Renal cortical epithelial cell (primary cell): ENCODE measurements at places on chromosomes 2 and 18.
A peak's percentile ranks its signal among the peaks of the same experiment; 100 is the strongest.

DNA sequence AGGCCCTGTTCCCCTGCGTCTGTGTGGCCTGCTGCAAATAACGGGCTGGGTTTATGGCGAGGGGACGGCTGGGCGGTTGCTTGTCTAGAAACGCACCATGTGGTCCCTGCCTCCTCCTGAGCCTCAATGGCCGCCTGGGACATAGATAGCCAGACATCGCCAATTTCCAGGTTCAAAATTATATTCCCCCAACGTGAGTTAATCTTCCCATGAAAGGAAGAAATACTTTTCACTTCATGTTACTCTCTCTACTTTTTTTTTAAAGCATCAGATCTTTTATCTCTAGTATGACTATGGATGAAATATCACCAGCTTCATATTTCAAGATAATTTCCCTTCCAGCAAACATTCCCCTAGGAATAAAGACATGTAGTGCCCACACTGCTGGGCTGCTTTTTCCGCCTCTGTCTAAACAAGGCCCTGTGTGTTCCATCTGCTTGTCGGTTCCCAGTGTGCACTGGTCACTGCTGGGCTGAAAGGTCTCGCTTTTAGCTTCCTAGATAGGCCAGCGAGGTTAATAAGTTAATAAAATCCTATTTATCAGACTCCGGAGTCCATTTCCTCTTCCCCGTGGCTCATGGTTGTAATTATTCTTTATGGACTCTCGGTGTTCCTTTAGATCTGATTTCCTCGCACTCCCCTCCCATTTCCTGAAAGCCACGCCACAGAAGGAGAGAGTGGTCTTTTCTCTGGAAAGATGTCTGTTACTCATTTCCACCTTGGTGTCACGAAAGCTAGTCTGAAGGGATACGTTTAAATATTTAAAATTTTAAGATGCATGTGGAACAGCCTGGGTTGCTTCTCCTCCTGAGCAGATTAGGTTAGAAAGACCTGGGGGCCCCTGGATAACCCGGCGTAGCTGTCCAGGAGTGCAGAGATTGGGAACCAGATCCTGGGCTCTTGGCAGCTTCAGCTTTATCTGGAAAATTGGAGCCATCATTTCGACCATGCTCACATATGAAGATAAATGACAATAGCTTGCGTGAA lies 196.6 kb upstream of the COPS8 start:
- no peak for DNase-seq

- DNase-seq = no peak
Measured at GRCh38 chr2:130307850-130308249, 34.8 kb upstream of the IMP4 start.

DNA sequence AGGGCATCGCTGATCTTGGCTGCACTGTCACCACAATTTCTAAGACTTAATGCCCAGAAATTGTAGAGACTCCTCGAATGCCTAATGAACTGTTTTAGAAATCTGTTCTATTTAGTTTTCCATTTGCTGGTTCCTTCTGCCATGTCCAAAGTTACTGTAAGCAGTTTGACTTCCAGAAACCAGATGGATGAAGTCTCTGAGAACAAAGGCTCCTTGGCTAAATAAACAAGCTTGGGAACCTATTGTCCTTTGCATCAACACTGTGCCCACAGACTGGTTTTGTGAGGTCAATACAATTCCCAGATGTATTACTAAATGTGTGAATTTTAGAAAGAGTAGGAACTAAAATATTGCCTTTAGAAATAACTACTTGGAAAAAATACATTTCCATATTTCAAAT lies 600.2 kb downstream of the NYAP2 start:
- DNase-seq = peak; percentile 67

DNA sequence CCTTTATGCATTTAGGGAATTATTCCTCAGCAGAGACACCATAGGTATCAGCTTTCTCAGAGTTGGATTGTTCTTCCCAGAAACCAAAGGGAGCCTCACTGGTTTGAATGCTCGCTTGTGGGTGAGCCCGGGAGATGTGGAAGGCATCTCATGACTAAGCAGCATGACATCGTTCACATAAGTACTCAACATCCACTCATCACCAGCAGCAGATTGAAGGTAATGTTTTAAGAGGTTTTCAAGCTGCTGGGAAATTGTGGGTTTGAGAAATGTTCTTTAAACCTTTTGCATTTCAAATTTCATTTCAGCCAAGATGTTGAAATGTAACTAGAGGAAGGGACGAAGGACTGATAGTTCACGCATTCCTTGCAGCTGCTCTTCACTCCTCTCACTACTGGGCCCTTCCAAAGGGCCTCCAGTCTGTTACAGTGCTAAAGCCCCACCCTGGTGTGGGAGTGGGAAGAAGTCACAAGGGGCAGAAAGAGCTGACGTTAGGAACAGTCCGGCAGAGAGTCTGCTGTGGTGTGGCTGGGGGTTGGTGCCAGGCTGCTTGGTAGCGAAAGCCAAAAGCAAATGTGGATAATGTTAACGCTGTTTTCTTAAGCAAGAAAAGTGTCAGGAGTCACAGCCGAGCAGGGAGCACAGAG lies 324.5 kb upstream of the EPHA4 start:
- DNase-seq = peak; percentile 77

DNA sequence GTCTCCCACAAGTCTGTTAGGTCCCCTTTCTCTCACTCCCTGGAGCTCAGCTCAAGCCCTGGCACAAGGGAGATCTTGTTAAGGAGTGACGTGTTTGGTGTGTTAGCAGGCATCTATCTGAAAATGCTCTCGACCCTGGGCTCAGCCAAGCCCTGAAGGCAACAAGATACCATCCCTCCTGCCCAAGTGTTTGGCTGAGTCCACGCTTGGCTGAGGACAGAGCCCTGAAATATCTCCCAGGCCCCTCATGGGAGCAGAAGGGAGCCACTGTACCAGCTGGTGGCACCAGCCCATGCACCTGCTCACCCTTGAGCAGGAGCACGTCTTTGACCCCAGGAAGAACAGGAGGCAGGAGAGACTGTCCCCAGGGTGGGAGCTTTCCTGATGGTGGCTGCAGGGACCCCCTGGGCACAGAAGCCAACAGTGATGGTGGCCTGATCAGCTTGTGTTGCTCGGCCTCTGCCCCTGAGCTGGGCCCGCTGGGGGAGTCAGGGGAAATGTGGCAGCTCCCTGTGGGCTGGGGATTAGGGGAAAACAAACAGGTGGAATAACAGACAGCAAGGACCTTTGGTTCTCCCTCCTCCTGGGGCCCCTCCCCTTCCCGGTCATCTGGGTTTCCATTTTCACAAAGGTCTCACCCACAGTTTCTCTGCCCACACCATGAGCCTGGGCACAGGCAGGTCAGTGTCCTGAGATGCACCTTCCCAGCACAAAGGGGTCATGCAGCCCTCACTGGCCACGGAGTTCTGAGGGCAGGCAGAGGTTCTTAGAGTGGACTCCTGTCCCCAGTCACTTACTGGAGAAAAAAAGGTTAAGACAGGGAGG lies 91.6 kb downstream of the RHOB start:
- no peak for DNase-seq

- DNase-seq = no peak
Measured at GRCh38 chr18:51767293-51767692, 569.8 kb upstream of the MEX3C start.

GRCh38 chr2:113258471-113259147 lies 20.1 kb downstream of the PAX8 start:
- DNase-seq = no peak

- DNase-seq = no peak
Measured at GRCh38 chr2:239767021-239767905, 257.9 kb downstream of the NDUFA10 start.

DNA sequence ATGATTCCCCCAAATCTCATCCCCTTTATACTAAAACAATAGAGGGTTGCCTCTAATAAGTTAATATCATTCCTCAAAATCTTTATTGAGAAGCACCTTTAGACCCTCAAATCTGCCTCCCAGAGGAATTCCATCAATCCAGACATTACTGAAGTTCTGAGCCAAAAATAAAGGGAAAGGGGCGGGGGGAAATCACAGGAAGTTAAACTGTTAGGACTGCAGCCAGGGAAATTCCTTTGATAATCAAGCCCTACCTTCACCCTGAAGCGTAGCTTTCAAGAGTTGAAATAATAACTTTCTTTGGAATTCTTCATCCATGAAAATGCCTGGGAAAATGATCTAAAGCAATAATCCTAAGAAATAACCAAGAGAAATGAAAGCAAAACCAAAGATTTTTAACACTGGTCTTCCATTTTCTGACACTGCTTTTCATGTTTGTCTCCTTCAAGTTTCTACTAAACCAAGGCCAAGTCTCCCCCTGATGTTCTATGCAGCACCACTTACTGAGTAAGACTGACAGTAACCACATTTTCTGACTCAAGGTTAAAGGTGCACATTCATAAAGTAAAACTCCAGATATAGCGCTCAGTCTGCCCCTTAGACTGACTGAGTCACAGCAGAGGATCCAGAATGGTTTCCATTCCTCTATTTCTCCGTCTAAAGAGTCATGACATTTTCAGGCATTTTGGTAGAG lies 78.2 kb downstream of the TCF4 start:
- DNase-seq = peak; percentile 83

DNA sequence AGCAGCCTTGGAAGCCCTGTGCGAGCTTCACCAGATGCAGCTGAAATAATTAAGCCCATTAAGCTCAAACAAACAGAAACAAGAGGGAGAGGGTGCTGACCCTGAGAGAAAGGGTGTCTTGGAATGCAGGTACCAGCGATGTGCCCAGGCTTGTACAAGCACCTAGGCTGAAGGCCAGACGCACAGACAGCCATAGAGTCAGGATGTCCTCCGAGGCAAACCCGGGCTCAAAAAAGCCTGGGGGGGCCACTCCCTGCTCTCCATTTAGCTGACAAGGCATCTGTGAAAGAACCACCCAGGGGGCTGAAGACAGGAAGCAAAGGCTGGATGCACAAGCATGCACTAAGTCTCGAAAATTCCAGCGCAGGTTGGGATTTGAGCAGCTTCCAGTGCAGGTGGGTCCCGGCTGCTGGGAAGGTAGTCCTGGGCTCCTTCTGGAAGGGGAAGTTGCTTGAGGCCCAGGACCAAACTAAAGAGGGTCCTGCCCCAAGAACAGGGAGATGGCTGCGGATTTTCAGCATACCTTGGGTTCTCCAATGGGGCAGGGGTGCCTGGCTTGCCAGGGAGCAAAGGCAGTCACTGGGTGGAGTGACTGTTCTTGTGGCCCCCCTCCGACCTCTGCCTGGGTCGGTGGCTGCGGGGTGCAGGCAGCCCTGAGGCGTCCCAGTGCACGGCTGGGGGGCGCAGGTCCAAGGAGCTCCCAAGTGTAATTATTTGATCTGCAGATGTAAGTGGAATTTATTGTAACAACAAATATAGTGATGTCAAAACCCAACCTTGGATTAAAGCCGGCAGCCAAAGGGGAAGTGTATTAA lies 5.9 kb downstream of the GBX2 start:
- no peak for DNase-seq

GRCh38 chr2:1781291-1782080 lies 37.2 kb upstream of the PXDN start:
- no peak for DNase-seq

DNA sequence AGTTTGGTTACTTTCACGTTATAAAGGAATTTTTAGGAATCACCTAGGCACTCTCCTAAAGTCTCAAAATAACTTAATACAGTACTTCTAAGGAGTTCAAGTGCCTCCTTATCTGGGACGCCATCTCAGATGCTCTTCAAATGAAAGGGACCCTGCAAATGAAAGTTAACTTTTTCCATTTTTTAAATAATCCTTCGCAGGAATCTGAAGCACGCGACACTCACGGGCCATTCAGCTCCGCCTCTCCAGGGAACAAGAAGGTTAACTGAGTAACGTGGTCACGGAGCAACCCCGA lies 537 bp upstream of the ZC3H15 start:
- DNase-seq = no peak

DNA sequence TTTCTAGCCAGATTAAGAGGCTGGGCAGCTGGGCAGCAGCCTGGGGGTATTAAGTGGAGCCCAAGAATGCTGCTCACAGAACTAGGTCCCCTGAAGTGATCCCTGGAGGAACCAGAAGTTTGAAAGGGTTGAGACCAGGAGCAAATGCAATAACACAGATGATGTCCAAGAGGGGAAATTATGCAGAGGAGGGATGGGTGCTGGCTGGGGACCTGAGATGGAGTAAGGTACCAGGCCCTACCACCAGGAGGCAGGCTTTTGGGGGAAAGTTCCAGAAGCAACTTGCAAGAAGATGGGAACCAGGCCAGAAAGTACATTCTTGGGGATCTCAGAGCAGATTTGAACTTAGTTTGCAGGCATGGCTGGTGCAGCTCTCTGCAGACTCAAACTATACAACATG lies 175.1 kb downstream of the NCK2 start:
- DNase-seq = peak; percentile 22

DNA sequence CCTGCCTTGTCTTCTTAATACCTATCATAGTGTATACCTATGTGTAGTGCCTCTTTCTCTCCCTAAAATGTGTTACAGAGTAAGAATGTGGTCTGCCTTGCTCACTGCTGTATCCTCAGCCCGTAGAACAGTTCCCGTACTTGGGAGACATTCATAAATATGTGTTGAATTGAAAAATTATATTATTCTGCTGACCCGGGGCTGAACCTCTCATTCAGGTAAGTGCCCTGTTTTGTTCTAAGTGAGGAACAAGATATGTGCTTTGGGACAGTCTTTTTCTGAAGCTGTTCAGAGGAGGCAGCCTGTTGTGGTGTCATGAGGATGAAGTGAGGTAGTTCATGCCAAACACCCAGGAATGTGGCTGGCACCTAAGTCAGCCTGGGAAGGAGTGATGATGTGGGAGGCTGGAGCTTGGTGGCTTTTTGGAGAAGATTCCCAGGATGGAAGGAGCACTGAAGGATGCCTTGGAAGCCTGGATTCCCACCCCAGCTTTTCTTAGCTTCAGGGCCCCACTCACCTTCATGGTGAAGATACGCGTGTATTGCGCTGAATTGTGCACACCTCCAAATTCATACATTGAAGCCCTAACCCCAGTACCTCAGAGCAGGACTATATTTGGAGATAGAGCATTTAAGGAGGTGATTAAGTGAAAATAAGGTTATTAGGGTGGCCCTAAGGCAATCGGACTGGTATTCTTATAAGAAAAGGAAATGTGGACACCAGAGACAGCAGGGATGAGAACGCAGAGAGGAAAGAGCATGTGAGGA lies 166.3 kb downstream of the DDX1 start:
- DNase-seq = no peak

DNA sequence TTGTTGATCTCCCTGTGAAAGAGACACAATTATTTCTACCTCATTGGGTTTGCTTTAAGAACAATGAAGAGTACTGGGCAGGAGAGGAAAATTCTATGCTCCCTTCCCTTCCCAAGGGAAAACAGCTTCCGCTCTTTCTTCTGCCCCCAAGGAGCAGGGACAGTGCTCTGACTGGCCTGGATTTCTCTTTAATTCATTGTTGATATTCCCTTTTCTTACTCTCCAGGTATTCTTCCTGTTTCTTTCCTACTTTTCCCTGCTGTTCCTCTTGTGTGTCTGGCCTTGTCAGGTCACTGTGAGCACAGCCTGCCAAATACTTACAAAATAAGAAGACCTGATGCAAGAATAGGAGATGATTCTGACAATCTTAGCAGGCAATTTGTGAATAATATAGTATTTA lies 49.6 kb upstream of the SPAG16 start:
- DNase-seq = no peak

DNA sequence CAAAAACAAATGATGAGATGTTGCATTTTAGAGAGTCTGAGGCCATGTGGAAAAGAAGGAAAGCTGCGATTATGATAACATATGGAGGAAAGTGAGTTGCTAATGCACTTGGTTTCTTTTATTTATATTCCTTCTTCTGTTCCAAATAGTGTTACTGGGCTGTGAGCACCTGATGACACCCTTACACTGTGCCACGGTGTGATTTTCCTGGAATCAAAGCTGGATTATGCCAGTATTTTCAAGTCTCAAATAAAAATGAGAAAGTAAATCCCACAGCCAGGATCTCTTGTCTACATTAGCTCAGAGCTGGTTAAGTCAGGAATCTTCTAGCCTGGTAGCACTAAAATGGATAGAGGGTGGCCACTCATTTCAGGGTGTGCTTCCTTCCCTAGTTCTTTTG lies 670.8 kb downstream of the TDRD15 start:
- DNase-seq = no peak

- DNase-seq = no peak
Measured at GRCh38 chr2:240066489-240066888, 13.2 kb upstream of the OR6B3 start.
